ENCODE measurements at places on chromosomes 6 and 20. TPM values are rescaled to one million over a fixed set of nuclear protein-coding genes. Genes with fewer than 3 reads are reported as not detected.
A peak's percentile ranks its signal among the peaks of the same experiment; 100 is the strongest.

- no peak for DNase-seq
Observed at GRCh38 chr20:43941476-43942200, 27.0 kb downstream of the TOX2 start.

DNA sequence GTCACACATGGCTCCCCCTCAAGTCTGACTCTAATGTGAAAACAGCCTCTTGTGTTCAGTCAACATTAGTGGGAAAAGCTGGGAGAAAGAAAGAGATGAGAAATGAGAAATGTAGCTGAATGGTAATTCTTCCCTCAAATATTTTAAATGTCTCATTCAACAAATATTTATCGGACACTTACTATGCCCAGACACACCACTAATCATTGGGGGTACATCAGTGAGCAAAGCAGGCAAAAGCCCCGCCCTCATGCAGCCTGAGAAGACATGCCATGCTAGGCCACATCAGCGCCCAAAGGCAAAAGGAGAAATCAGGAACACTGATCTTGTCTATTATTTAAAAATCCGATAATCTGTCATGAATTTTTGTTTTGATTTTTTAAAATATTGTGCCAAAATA, 89.9 kb upstream of the ASF1A start:
- no peak for DNase-seq

DNA sequence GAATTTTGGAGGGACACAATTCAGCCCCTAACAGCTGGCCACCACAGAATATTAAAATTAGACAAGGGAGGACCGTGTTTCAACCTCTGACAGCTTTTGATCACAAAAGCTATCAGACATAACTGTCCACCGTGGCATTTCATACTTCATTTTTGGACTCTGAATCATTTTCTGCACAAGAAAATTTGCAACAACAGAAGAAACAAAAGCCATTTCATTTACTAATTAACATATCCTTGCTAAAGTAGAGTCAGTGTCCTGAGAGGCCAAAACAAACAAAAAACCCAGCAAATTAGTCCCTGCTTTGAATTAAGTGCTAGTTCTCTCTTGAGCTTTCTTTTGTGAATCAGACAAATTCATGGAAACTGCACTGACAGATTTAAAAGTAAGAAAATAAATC, 17.6 kb upstream of the COL12A1 start:
- no peak for DNase-seq

- no peak for DNase-seq
Observed at GRCh38 chr20:17771206-17772004, 71.6 kb downstream of the BANF2 start.

The PDE10A gene
- 47.0 TPM for total RNA-seq

The PSMB9 gene
- 20.1 TPM for total RNA-seq

GRCh38 chr6:52900536-52900935, 9.0 kb downstream of the GSTA3 start:
- DNase-seq: no peak

DNA sequence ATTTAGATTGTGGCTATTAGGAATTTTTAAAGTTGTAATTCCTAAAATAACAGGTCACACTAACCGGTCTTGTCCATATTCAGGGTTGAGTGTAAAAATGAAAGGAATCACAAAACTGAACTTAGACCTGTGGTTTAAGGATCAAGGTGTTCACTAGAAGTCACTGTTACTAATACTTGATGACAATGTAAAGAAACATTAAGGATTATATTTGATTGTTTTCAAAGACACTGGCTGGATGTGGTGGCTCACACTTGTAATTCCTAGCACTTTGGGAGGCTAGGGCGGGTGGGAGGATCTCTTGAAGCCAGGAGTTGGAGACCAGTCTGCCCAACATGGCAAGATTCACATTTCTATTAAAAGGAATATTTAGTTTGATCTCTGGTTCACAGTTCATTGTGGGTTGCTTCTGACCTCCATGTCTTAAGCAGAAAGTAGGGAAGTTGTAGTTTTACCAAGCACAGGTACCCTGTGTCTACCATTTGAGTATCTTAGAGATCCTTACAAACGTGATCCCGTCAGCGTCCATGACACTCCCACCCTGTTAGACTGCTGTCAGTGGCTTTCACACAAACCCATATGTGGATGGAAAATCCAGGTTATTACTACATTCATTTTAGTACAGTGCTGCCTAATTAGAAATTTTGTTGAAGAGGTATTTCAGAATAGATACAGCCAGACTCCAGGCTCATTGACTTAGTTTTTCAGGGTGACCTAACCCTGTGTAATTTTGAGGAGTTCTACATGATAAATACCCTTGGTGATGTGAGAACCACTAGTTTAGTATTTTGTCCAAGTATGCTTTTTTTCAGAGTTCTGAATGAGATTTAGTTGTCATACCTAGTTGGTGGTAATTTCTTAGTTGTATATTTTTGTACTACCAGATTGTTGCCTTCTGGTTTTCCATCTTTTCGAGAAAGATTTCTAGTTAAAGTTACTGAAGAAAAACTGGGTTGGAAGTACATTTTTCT, 10.2 kb downstream of the SRSF3 start:
- DNase-seq: no peak

DNA sequence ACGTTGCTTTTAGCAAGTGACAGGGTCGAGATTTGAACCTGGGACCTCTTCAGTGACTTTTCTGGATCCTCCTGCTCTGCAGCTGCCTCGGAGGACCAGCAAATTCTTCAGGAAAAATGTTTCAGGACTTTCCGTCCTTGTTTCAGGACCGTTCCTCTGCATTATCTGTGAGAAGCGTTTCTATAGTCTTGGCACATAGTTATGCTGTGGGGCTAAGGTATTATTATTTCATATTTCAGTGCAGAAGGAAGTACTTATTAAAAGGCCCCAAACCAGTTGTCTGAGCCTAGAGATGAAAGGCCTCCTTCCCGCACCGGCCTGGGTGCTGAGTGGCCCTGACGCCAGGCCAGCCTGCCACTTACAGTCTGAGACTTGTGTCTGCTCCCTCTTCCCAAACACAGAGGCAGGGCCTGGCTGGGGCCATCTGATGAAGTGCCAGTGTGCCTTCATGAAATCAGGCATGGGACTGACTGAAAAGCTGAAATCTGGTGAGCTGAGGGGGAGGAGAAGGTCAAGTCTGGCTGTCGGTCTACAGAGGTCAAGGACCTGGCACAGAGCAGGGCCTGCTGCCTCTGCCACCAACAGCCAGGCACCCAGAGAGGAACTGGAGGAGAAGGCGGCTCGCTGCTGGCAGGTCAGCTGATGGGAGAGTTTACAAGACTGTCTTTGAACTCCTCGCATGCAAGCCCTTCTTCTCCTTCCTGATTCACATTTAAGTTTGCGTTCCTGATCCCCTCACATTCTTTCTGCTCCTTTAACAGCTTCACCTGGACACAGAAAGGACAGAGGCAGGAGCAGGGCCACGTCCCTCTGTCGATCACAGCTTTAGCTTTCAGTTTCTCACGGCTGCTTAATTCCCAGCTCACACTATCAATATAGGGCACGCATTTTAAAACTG, 8.9 kb upstream of the QKI start:
- DNase-seq: peak; percentile 64

The FAM83C gene
- total RNA-seq: 4.0 TPM

DNA sequence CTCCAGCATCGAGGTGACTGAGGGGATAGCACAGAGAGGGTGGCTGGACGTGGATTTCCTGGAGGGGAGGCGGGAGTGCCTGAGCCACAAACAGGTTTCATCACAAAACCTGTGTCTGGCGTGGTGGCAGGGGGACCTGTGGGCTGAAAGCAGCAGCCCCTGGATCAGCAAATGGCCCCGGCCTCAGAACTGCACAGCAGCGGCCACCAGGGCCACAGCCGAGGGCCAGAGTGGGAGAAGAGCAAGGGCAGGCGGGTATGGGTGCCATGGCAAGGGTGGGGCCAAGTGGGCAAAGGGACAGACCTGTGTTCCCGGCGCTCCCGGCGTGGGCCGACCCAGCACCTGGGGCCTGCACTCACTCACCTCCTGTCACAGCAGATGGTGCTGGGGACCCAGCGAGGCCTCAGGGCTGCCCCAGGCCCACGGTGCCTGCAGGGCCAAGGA, 19.0 kb downstream of the NTSR1 start:
- DNase-seq: no peak

DNA sequence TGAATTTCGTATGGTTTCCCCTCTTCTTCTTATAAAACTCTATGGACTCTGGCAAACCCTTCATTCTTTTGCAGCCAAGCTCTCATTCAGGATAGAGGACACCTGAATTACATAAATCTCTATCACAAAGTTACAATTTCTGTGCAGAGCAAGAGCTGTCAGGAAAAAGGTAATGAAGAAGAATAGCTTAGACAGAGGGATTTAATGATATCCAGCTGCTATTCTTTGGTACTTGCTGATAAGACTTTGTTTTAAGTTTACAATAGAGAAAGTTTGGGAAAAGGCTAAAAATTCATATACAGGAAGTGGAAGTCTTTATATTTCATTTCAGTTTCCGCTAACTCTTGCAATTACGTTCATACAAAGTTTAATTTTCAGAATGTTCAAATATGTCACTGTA, 227.0 kb downstream of the FOXC1 start:
- DNase-seq: no peak

DNA sequence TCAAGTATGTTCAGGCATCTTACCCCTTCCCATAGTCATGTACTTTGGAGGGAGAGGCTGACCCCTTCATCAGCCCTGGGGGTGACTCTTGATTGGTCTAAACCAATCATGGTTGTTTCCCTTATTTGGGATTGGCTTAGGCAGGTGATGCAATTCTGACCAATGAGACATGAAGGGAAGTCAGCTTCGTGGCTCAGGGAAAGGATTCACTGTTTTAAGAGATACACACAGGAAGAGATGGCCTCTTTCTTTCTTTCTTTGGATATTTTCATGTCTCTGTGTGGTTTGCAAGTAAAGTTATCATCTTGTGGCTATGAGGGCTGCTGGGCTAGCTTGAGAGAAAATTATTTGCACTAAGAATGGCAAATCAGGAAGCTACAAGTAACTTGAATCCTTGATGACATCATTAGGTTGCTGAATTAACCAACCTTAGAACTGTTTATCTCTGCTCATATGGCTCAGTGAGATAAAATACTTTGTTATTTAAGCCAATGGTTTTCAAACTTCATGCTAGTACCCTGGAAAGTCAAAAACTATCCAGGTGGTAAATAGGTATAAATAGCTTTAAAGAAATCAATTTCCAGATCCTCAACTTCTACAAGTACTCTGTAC, 144.2 kb upstream of the CENPW start:
- no peak for DNase-seq

GRCh38 chr6:134446218-134446848, 128.4 kb upstream of the SGK1 start:
- DNase-seq: peak; percentile 48

GRCh38 chr6:125747589-125748405, 1.6 kb upstream of the HEY2 start:
- no peak for DNase-seq

DNA sequence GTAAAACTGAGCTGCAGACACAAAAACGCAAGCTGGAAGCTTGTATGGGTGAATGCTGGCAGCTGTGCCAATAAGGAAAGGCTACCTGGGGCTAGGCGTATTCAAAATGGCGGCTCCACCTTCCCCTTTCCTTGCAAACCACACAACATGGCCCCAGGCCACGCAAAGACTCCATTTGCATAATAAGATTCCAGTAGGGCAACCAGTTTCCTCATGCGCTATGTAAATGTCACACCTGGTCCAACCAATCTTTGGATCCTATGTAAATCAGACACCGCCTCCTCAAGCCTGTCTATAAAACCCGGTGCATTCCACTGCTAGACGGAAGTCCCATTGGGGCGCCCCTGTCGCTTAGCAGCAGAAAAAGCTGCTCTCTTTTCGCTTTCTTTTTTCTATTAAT, 505.9 kb upstream of the BTBD3 start:
- no peak for DNase-seq

The GPX6 gene
- total RNA-seq: not detected

The ZSCAN9 gene
- 22.4 TPM for total RNA-seq

The OR12D2 gene
- not detected for total RNA-seq

GRCh38 chr6:31970604-31971271, 1.2 kb downstream of the DXO start:
- DNase-seq: no peak

The ATP6V1G2 gene
- total RNA-seq: 0.65 TPM

- DNase-seq: no peak
Observed at GRCh38 chr20:24297993-24298392, 171.4 kb upstream of the SYNDIG1 start.

GRCh38 chr20:63544241-63544957, 3.1 kb downstream of the SRMS start:
- DNase-seq: no peak

DNA sequence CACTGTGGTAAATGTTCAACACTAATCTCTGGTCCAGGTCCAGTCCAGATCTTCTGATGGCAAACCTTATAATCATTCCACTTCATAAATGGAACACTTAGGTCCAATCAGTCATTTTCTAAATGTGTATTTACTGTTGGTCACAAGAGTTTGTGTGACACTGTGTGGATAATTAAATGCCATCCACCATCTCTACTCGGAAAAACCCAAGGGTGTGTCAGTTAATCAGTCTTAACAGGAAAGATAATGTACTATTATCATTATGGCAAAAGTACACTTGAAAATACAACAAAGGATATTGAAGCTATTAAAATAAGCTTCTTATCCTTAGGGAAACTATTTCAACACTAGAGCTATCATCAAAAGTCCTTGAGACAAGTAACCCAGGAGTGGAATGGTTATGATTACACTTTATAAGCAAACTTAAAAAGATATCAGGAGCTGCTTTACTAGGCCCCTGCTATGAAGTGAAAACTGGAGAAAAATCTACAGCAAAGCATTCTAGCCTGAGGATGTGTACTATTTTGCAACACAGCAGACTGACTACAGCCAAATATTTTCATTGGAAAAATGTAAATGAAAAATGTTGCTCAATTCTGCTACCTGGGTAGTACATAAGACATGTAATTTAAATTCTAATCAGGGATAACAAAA, 227.9 kb downstream of the LAMA2 start:
- DNase-seq: no peak

The PXDC1 gene
- total RNA-seq: 22.9 TPM

DNA sequence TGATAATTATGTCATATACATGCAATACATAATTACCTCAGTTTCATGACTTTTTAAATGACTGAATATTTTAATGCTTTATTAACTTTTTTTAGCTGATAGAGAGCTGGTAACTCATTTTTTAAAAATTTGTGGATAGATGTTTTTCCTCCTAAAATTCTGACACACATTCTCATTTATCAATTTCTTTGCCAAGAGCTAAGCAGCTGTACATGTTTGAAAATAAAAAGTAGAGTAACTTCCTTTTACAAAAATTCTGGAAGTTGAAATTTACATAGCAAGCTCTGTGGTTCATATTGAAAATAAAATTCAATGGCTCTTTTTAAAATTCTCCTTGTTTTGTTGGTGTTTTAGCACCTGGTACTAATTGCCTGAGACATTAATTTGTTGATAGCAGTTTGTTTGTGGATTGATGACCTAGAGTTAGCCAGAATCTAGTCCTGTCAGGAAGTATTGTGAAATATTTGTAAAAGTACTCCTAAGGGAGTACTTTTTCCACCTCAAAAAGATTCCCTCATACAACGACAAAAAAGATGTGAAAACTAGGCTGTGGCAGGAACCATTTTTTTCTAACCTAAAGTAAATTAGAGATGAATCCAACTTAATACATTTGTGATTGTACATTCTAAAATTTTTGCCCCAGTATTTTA, 621.8 kb downstream of the BCKDHB start:
- no peak for DNase-seq

The XKR7 gene
- 0.05 TPM for total RNA-seq
